ENCODE measurements at places on chromosomes 13 and 19.

DNA sequence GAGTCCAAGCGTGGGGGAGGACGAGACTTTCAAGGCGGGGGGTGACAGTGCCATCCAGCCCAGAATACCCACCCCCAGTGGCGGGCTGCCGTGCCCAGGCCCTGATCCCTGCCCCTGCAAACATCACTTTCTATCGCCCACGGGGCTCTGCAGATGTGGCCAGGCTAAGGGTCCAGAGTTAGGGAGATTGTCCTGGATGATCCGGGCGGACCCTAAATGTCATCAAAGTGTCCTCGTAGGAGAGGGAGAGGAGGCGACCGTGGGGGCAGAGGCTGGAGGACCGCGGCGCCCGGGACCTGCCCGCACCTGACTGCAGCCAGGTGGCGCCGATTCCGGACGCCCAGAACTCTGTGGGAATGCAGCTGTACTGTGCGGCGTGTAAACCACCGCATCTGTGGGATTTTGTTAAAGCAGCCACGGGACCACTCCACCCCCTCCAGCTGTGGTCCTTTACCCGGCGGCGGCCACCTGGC lies 32.4 kb downstream of the GJA3 start:
- DNase-seq: no peak

GRCh38 chr19:15684828-15685227 lies 11.9 kb downstream of the CYP4F12 start:
- no peak for DNase-seq

- no peak for DNase-seq
Measured at GRCh38 chr13:106047859-106048258, 487.6 kb downstream of the EFNB2 start.

DNA sequence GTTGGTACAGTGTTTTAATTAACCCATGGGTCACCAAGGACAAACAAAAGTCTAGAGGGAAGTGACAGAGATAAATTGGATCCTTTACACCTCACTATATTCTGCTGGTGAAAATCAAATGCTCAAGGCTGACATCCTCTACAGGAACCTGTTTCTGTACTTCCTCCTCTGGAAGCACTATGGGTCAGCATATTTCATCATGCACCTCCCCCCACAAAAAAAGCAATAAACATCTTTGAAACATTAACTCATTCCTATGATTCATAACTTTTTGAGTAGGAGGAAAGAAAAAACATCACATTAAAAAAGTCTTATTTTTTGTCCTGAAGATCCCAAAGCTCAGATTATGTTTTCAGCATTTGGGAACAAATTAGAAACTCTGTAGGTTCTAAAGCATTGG lies 588.3 kb upstream of the SGCG start:
- no peak for DNase-seq

DNA sequence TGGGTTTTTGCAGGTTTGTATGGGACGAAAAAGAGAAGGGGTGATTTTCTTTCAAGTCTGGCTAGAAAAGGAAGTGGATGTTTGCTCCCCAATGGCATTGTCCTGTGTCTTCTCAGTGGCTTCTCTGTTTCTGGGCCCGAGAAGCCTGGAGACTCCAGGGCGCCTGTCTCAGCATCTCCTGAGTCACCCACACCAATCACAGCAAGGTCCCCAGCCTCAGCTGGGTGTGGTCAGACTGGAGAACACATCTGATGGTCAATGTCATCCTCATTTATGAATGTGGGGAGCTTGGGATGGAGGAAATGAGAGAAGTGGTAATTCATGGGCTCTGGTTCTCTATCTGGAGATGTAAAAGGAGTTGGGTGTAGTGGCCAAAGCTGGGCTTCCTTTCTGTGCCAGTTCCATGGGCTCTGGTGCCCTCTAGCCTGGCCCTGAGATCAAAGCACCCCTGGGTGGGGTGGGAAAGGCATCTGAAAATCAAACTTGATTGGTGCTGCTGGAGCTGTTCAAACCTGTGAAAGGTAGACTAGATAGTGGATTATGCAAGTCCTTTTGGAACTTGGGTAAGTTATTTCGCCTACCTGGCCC lies 13.4 kb downstream of the RASL11A start:
- no peak for DNase-seq

DNA sequence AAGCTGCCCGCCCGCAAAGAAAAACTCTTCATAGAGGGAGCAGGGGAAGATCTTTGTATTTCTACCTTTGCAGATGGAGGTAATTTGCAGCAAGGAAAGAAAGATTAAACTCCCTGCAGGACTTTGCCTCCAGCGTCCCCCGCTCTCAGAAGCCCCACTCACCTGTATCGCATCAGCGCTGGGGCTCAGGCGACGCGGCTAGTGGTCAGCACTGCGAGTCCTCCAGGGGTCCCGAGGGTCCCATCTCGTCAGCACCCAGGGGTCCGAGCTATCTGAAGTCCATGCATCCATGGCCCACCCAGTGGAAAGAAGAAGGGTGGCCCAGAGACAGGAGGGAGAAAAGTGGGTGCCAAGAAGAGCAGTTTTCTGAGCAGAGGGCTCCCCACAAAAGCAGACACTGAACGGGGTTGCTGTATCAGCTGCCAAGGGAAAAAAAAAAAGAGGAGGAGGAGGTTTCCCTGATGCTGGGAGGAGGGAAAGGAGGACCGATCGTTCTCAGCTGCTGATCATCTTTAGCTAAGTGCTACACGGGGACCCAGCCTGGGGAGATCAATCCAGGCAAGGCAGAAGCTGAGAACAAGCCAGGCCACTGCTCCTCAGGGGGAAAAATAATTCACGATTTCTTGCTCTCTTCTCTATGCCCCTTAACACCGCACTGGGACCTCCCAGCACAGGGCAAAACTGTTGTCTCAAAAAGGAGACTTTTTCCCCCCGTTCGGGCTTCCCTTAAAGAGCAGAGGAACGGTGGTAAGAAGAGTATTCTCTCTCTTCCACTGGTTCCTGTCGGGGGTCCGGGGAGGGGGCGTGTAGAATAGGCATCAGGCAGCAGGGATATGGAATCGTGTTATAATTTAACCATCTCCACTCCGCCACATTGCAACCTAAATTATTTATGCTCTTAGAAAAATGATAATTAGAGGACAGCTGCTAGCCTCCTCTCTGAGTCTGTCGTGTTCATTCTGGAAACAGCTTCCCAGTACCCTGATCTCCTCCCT lies 117.7 kb upstream of the CACNA1A start:
- no peak for DNase-seq

- DNase-seq: no peak
Measured at GRCh38 chr13:109693213-109693612, 93.2 kb downstream of the IRS2 start.

DNA sequence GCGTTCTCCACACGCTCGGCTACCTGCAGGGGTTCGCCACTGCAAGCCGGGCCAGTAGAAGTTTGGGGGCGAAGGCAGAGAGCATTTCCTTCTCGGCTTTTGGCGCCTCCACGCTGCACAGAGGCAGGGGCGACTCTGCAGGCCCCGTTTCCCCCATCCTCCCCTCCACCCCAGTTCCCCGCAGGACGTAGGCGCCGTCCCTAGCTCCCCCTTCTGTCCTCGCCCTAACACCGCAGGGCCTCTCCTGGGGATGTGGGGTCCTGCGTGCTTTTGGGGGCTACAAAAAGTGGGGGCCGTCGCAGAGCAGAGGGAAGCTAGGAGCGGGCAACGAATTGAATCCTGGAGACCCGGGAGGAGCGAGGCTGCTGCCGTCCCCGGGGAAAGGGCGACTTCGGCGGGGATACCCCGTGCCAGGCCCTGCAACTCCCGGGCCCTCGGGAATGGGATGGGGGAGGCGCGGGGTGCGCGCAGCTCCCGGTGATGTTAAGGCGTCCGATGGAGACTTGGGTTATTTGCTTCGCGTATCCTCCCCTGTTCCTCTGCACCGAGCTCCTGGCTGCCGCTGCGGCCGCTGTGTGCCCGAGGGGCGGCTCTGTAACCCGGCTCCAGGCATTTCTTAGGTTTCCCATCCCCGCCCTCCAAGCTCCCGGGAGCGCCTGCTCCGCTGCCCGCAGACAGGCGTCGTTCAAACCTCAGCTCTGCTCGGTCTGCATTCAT lies 255.9 kb upstream of the SOX21 start:
- no peak for DNase-seq

GRCh38 chr19:29777781-29778309 lies 33.9 kb upstream of the CCNE1 start:
- DNase-seq: no peak

GRCh38 chr13:39586151-39586550 lies 16.8 kb downstream of the LHFPL6 start:
- DNase-seq: no peak

GRCh38 chr19:42286349-42287016 lies 15.4 kb upstream of the PRR19 start:
- DNase-seq: no peak

DNA sequence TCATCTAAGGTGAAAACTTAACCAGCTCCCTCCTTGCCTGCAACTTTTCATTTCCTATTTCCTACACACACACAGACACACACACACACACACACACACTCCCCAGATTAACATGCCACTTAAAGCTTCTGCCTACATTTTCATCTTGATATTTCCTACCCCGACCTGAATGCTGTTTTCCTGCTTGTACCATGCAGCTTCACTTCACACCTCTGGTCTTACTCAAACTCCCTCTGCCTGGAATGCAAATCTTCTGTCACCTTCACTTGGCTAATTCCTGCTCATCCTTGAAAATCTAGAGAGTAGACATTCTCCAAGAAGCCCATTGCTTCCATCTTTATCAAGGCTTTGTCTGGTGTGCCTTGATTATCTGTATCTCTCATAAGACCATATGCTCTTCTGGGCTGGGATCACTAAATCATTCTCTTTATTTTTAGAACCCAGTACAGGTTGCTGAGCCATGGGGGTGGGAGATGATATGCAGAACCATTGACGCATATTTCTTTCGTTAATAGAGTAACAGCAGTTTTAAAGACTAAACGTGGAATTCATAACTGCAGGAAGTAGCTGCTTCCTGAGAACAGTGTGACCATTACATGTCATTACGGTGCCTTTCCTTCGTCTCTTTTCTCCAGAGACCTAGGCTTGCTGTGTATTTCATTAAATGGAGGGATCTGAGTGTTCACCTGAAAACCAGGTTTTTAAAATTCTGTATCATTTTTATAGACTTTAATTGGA lies 37.7 kb downstream of the CNMD start:
- DNase-seq: no peak

GRCh38 chr13:81041761-81042160 lies 700.8 kb upstream of the SPRY2 start:
- no peak for DNase-seq

GRCh38 chr19:23071147-23071511 lies 45.7 kb upstream of the ZNF730 start:
- DNase-seq: no peak

GRCh38 chr19:46928951-46929350 lies 68.2 kb downstream of the ARHGAP35 start:
- DNase-seq: no peak

DNA sequence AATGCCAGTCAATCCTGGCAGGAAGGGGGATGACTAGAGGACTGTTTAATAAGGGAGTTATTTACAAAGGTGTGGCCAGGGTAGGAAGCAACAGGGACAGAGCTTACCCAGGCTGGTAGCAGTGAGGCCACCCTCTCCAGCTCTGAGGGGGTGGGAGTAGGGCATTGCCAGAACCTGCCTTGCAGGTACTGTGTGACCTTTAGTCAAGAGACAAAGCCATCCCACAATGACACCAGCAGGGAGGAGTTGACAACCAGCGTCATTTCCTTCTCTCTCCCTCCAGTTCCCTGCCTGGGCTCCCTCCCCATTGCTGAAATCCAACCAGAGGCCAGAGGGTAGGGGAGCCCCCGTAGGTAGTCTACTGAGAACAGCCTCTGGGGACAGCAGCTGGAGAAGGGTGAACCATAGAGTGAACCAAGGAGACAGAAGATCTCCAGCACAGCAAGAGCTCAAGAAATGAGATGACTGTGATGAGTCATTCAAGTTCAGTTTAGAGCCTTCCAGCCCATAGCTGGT lies 33.3 kb upstream of the SPATA13 start:
- DNase-seq: no peak

DNA sequence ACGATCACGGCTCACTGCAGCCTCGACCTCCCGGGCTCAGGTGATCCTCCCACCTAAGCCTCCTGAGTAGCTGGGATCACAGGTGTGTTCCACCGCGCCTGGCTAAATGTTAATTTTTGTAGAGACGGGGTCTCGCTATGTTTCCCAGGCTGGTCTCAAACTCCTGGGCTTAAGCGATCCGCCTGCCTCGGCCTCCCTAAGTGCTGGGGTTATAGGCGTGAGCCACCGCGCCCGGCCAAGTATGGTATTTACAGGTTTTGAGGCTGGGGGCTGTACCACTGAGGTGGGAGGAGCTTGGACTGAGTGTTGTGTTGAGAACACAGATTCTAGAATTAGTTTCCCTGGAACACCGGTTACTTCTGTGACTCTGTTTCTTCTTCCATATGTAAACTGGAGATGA lies 452 bp upstream of the PPM1N start:
- DNase-seq: no peak

DNA sequence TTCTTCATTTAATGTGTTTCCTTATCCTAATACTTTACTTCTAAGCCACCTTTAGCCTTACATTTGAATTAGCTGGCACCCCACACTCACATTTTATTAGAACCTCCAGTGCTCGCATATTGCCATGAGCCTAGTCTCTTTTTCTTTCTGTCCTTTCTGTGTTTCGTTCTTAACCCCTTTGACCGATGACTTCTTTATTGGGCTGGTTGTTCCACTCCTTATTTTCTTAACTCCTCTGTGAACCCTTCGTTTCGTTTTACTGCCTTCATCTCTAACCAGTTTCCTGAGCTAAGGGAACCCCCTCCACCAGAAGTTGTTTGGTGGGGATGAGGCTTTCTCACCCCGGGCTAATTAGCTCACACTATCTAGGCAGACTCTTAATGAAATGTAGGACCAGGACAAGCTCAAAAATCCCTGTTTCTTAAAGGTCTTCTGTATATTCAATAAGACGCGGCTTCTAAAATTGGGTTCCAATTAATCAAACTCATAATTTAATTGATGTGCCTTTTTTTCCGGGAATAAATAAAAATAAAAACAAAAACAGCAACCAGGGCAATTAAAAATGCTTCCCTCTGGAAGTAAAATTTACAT lies 19.1 kb upstream of the ARHGEF7 start:
- no peak for DNase-seq

DNA sequence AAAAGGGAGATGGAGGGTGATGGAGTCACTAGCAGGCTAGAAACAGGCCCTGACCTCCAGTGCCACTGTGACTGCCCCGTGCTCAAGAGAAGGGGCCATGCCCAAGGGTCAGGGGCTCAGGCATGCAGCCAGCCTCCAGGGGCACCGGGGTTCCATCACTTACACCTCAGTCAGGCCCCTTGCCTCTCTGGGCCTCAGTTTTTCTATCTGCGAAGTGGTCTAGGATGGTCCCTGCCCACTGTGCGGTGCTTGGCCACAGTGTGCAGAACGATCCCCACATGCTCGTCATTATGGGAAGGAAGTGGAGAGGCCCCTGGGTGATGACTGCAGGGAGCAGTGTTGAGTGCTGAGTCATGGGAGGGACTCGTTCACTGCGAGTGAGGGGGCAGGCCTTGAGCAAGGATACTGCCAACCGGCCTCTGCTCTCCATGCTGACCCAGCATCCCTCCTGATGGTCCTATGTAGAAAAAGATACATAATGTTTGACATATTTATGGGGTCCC lies 23.1 kb downstream of the TMED1 start:
- no peak for DNase-seq

All from activated T-helper 1 cell treated with Interleukin-2 at 50 U/mL for 16 hours (primary cell).